ENCODE measurements at places on chromosomes 5 and 9.

DNA sequence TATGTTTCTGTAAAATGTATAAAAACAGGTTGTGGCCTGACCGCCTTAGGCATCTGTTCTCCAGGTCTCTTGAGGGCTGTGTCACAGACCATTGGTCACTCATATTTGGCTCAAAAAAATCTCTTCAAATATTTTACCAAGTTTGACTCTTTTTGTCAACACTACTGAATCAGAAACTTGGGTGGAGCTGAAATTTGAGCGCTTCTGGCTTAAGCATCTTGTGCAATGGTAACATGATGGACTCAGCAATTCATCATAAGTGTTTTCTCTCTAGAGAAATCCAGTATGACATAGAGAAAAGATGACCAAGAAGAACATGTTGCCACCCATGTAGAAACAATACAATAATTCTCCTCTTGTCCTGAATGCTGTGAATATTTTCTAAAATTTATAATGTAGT lies 387.9 kb downstream of the MAT2B start:
- no peak for DNase-seq

DNA sequence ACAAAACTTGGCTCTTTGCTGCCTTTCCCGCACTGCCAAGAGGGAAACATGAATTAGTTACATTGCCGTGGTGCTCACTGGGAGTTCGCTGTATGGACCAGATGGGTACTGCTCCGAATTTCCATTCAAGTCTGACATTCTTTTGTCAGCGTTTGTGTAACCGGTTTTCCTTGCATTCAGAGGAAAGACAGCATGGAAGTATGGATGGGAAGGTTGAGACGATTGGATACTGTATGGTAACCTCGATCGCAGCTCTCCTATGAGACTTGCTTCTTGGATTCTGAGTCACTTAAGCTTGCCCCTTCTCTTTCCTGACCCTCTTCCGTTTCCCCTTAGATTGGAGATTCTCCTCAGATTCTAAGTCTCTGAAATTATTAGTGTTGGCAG lies 625 bp upstream of the UBLCP1 start:
- no peak for DNase-seq

GRCh38 chr5:135330798-135331096 lies 68.3 kb downstream of the MACROH2A1 start:
- no peak for DNase-seq

- DNase-seq = no peak
Measured at GRCh38 chr9:136084063-136084944, 10.8 kb downstream of the NACC2 start.

DNA sequence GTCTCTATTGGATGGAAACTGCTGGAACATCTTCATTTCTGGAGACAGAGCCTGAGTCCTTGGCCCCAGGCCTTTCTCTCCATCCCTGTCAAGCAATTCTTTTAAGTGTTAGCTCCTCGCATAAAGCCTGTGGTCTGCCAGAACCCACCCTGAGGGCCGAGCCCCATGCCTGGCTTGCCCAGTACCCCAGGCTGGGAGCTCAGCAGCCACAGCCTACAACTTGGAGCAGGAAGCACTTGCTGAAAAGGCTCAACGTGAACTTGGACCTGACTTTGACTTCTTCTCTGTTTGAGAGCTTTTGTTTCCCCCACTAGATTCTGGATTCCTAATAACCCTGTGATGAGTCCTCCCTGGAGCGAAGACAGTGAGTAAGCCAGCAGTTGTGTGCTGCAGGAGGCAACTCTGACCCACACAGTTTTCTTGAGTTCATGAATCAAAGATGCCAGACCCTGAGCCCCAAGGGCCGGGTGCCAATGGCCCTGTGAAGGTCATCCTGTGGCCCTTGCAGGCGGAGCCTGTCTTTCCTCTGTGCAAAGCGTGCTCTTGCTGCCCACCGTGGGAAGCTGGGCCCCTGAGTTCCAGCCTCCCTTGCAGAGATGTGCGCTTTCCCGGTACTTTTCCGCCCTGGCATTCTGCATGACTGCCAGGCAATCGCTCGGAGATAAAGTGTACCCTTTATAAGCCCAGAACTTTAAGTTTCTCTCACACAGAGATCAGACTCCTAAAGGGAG lies 64.3 kb upstream of the RUFY1 start:
- DNase-seq = no peak

GRCh38 chr5:107469485-107470294 lies 201.0 kb downstream of the EFNA5 start:
- peak; percentile 31 for DNase-seq

- no peak for DNase-seq
Measured at GRCh38 chr5:158224253-158224652, 365.3 kb upstream of the CLINT1 start.

DNA sequence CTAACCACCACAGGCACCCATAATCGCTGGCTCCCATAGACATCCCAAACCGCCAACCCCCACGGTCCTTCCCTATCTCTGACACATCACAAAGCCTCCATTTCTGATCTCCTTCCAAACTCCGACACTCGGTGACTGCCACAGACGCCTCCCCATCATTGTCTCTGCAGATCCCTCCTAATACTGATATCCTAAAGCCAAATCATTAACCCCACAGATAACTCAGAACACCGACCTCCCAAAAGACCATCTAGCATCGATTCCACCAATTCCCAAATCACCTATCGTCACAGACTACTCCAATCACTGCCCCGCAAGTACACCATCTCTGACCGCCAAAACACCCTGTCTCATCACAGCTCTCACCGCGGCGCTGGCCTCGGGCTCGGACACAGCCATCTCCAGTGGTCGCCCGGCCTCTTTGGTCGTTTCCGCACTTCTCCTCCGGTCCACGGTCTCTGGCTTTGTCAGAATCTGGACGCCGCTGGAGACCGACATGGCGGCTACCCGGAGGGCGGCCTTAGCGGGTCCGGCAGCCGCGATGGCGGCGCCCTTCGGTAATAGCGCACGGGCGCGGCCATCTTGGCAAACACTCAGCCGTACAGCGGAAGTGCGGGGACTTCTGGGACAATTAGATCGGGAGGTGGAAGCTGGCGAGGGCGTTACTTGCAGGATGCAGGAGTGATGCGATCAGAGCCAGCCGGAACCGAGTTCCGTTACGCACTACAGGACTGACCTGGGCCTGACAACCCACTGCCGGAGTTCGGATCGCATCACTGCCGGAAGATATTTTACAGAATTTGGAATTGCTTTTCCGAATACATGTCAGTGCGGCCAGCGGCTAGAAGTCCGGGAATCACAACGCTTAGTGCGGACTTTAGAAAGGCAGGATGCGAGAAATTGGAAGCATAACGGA lies at the start of gene ZFP37:
Gene ZFP37 (minus strand): TSS at position 534 of the 916 bp plus-strand sequence. CDS start 36 bp downstream, at position 498.
- peak; percentile 72 for DNase-seq

DNA sequence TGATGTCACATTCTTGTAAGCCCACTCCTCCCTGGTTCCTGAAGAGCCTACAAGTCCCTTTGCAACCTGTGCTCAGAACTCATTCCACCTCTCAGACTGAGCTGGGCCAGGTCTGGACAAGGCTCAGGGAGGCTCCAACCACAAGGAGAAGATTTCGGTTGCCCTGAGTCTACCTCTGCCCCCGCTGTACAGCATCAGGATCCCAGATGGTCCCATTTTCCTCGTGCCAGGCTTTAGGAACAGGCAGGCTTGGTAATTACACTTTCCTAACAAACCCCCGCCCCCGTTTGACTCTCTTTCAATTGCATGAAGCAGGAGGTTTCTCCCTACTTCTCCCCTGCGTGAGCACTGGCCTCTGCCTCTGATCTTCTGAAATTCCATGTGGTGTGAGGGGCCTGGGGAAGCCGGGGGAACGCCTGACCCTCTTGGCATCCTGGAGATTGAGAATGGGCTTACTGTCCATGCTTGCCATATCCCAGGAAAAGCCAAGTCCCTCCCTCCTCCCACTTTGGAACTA lies 86.9 kb upstream of the CTNNA1 start:
- DNase-seq = no peak

DNA sequence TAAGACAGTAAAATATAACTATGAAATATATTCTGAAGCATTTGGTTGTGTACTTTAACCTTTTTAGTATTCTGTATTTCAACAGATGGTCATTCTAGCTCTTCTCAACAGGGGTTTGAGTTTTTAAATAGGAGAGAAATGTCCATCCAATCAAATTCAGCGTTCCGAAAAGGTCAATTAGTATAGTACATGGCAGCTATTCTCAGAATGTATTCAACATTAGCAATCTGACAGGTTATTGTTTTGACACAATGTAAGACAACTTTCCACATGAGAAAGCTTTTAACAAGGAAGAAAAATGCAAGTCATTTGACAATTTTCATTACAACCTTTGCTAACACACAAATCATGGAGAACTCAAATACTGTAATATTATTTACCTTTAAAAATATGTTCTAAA lies 996.3 kb upstream of the CDH10 start:
- DNase-seq = no peak

DNA sequence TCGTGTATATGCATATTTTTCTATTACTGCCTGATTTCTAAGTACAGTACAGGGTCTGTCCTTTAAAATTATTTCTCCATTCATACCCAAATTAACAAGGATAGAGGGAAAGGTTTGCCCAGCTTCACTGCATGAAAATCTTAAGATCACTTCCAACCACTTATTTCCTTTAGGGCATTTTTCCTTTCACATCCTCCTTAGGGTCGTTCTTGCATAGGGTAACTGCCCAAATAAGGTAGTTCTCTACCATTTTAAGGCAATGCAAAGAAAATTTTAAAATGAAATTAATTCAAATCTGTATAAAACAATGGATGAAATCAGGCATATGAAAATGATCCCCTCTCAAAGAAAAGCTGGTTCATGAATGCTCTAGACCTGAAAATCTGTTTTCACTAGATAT lies 4.1 kb upstream of the CDC20B start:
- no peak for DNase-seq

DNA sequence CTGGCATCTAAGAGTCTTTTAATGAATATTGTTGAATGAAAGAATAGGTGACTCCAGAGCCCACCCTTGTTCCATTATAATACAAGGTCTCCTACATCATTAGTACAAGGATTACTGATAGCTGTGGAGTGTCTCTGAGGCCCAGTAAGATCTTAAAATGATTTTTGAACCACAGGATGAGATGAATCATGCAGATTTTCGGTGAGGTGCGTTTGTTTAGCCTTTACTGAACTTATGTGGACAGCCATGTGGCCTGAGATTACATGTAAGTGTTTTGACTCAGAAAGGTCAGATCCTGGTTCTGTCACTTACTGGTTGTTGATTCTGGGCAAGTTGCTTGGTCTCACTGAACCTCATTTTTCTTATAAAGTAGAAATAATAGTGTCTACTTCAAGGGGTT lies 21.6 kb downstream of the NFX1 start:
- no peak for DNase-seq

Measured in hematopoietic multipotent progenitor cell (in vitro differentiated cells).